ENCODE measurements at places on chromosomes 11 and 22. TPM values are rescaled to one million over a fixed set of nuclear protein-coding genes. Genes with fewer than 3 reads are reported as not detected.

OR51F2 gene
- total RNA-seq = not detected

OR5J2 gene
- total RNA-seq = not detected

ACCS gene
- total RNA-seq = 28.4 TPM

CD3D gene
- 1.1 TPM for total RNA-seq

SLC25A1 gene
- 46.9 TPM for total RNA-seq

ANO1 gene
- 1.7 TPM for total RNA-seq

PDGFB gene
- total RNA-seq = 7.5 TPM

SLC22A25 gene
- not detected for total RNA-seq

NPTXR gene
- 7.5 TPM for total RNA-seq

OR10G6 gene
- not detected for total RNA-seq

PRRG4 gene
- total RNA-seq = 26.7 TPM

PRR33 gene
- total RNA-seq = not detected

Measured in tibial nerve (tissue), 4 donors.